ENCODE measurements at places on chromosomes 6 and 20. TPM values are rescaled to one million over a fixed set of nuclear protein-coding genes. Genes with fewer than 3 reads are reported as not detected.

- no peak for DNase-seq
Measured at GRCh38 chr20:62617711-62618483, 24.4 kb upstream of the SLCO4A1 start.

Gene KCNS1
- not detected for total RNA-seq

Gene TNFRSF6B
- 1.3 TPM for total RNA-seq

Gene COL10A1
- 0.06 TPM for total RNA-seq

GRCh38 chr6:36703081-36703606 is 5.5 kb downstream of the RAB44 start:
- DNase-seq, result no peak

DNA sequence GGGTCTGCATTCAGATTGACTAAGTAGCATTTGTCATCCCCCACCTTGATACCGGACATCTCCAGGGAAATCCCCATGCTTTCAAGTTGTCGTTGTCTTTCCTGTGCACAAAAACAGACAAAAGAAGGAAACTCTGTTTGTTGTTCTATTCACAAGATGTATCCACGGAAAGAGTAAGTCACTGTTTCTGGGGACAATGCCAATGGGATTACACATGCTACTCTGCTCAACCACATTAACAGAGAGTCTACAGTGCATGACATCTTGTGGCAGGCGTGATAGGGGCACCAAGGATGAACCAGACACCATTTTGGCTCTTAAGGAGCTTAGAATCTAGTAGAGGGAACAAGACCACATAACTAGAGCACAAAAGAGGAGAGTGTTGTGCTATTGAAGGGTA is 124.4 kb upstream of the NUP153 start:
- DNase-seq, result no peak

Gene FAM184A
- total RNA-seq, result 8.9 TPM

Gene KCNQ5
- total RNA-seq, result not detected

Gene BPIFB4
- 3.9 TPM for total RNA-seq

GRCh38 chr6:144741659-144742058 is 456.5 kb downstream of the UTRN start:
- no peak for DNase-seq

GRCh38 chr6:116969211-116969863 is 92.3 kb downstream of the RFX6 start:
- DNase-seq, result peak; percentile 37

DNA sequence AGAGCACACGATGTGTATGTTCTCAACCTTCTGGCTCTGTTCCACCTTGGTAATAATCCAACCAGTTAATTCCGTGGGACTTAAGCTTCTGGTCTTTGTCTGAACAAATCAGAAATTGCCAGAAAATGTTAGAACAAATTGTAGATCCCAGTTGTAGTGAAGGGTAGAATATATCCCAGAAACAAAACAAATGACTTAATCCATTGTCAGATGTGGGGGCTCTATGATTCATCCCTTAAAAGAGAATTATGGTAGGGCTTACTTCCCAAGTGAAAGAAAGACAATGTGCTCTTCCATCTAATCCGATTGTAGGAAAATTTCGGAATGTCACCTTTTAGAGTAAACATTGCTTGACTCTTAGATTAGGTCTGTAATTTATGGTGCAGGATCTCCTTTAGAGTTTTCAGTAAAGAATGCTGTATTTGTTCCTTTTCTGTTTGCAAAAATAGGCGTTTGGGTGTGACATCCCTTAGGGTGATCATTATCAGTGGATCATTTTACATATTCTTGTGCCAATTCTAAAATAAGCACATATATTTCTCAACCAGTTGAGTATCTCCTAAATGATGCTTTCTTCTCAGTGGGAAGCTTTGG is 234.5 kb upstream of the ZNF217 start:
- DNase-seq, result peak; percentile 68

DNA sequence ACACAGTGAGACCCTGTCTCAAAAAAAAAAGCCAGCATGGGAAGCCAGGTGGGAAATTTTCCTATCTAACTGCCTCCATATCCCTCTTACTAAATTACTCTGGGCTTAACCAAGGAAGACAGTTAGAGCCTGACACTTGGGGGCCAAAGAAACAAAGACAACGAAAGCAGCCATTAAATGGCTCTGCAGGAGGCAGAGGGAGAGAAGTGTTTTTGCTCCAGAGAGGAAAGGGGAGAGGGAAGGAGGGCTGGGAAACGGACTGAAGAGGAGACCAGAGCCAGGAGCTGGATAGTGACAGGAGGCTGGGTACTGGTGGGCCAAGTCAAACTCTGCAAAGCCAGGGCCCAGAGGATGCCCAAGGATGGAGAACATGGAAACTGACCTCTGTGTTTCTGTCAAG is 10.7 kb upstream of the TGIF2 start:
- DNase-seq, result no peak

GRCh38 chr6:25449774-25450173 is 170.6 kb downstream of the CARMIL1 start:
- peak; percentile 1 for DNase-seq

GRCh38 chr6:141688916-141689315 is 443.8 kb upstream of the GJE1 start:
- DNase-seq, result no peak

DNA sequence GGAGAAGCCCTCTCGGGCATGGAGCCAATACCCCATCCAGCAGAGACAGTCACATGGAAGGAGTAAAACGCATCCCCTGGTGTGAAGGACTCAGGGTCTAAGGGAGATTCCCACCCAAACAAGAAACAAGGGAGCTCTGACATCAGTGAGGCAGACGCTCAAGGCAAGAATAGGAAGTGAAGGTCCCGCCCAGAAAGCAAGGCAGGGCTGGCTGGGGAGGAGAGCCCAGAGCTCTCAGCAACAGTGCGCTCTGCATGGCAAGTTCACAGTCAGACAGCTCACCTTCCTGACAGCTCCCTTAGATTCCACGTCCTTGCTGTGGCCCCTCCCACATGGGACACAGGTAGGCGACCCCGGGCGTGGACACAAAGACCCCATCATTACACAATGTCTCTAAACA is 85.6 kb downstream of the TTLL2 start:
- no peak for DNase-seq

GRCh38 chr6:46598215-46598614 is 54.4 kb downstream of the CYP39A1 start:
- no peak for DNase-seq

Gene RBL1
- 43.6 TPM for total RNA-seq

- DNase-seq, result no peak
Measured at GRCh38 chr20:19659448-19659847, 98.6 kb upstream of the RIN2 start.

- no peak for DNase-seq
Measured at GRCh38 chr6:25486550-25486949, 165.5 kb upstream of the SCGN start.

DNA sequence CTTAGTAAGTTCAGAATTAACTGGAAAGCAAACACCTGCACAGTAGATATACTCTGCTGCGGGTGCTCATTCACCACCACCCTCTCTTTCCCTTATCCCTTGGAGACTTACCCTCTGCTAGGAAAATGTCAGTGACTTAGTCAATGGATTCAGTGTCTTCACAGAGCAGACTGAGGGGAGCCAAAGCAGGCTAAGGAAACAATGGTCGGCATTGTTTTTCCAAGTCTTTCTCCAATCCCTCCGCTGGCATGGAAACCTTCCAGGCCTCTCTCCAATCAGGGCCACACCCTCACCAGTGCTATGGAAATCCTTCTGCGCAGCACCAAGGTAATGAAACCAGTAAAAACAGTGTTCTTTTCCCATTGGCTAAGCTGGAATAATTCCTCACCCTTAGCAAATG is 531.2 kb downstream of the TFAP2B start:
- DNase-seq, result peak; percentile 75

Gene GFRA4
- total RNA-seq, result not detected

Gene PSORS1C1
- total RNA-seq, result 0.48 TPM

- no peak for DNase-seq
Measured at GRCh38 chr20:17912916-17913315, 55.7 kb downstream of the SNX5 start.

All from SJCRH30 (cell line).